Ascending aorta (tissue), 2 donors: ENCODE measurements at places on chromosomes 4 and X.

- peak overlapping the region; percentile 14 for H3K27ac ChIP-seq
- no peaks in the 10 kb centered on the region for H3K36me3 ChIP-seq
- DNase-seq = no peak
- H3K27me3 ChIP-seq = no peaks in the 10 kb centered on the region
- no peak overlapping the region for H3K4me3 ChIP-seq
Measured at GRCh38 chr4:185710487-185710995, 101.5 kb downstream of the SORBS2 start.

DNA sequence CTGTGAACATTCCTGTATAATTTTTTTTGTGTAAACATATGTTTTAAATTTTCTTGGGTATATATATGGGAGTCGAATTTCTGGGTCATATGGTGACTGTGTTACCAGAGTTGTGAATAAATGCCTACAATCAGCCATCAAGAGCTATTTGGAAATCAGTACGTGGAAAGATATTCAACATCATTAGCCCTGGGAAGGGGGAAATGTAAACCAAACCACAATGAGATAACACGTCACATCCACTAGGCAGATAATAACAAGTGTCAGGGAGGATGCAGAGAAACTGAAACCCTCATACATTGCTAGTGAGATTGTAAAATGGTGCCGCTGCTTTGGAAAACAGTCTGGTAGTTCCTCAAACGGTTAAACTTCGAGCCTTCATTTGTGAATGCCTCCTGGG lies 43.9 kb downstream of the LUZP4 start:
- no peak for DNase-seq
- no peaks in the 10 kb centered on the region for H3K27me3 ChIP-seq
- H3K4me1 ChIP-seq = no peaks in the 10 kb centered on the region
- no peaks in the 10 kb centered on the region for H3K36me3 ChIP-seq
- peak overlapping the region; percentile 61 for H3K27ac ChIP-seq

DNA sequence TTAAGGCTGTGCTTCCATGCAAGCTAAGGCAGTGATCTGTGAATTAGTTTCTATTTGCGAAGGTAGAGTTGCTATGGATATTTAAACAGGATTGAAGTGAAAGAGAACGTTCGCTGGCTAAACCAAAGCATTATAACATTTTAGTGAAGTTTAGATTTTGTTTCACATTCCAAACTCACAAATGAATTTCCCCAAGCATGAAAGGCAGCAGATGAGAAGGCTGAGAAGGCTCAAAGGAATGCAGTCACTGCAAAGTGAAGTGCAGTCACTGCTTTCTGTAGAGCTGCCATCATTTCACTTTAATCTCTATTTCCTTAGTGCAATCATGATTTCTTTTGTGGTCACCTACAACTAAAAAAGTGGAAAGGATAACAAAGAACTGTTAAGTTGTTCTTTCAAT lies 334.7 kb upstream of the NR3C2 start:
- no peak overlapping the region for H3K27ac ChIP-seq
- no peak overlapping the region for H3K4me3 ChIP-seq
- no peaks in the 10 kb centered on the region for H3K36me3 ChIP-seq
- DNase-seq = no peak

GRCh38 chr4:154958621-154959358 lies 177.7 kb downstream of the RBM46 start:
- H3K36me3 ChIP-seq = no peaks in the 10 kb centered on the region
- H3K4me3 ChIP-seq = no peak overlapping the region
- no peaks in the 10 kb centered on the region for H3K4me1 ChIP-seq

GRCh38 chr4:168527560-168527959 lies 30.7 kb downstream of the PALLD start:
- no peak overlapping the region for H3K4me3 ChIP-seq
- H3K27me3 ChIP-seq = no peaks in the 10 kb centered on the region
- H3K27ac ChIP-seq = no peak overlapping the region

DNA sequence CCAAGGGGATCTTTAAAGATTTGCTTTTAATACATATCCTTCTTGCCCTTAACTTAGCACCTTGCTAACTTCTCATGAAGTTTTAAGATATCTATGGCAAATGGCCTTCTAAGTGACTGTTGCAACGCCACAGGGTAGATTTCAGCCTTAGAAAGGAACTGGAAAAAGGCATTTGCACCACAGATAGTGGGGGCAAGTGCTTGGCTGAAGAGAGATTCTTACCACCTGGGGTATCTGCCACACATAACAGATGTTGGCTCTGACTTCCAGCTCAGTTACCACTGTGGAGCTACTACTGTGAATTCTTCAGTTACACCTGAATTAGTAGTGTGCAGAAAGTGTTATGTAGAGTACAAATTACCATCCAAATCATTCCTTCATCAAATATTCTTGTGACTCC lies 302.6 kb downstream of the PPP3CA start:
- no peak overlapping the region for H3K4me3 ChIP-seq
- H3K4me1 ChIP-seq = no peaks in the 10 kb centered on the region
- DNase-seq = no peak
- H3K27ac ChIP-seq = no peak overlapping the region
- H3K36me3 ChIP-seq = no peaks in the 10 kb centered on the region
- H3K27me3 ChIP-seq = no peaks in the 10 kb centered on the region

DNA sequence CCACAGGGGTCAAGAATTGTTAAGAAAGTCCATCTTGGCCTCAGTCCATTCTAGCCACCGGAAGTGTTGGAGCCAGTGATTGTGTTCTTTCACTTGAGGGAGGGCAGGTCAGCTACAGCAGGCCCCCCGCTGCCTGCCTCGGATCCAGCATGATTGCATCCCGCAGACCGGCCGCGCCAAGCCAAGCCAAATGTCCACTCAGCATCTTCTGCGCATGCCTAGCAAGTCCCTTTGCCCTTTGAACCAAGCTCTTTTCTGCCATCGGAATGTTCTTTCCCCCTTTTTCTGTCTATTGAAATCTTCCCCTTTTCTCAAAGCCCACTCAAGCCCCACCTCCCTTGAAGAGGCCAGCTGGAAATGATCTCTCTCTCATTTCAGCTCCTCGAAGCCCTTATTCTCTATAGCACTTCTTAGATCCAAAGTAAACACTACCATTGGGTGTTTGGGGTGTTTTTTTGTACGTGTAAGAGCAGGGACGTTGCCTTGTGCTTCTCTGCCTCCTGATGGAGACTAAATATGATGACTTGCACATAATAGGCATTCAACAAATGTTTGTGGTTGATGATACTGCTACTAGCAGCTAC lies 147.8 kb upstream of the BCOR start:
- no peaks in the 10 kb centered on the region for H3K4me1 ChIP-seq
- no peaks in the 10 kb centered on the region for H3K27me3 ChIP-seq
- H3K36me3 ChIP-seq = no peaks in the 10 kb centered on the region
- H3K4me3 ChIP-seq = peak overlapping the region; percentile 23
- DNase-seq = no peak

DNA sequence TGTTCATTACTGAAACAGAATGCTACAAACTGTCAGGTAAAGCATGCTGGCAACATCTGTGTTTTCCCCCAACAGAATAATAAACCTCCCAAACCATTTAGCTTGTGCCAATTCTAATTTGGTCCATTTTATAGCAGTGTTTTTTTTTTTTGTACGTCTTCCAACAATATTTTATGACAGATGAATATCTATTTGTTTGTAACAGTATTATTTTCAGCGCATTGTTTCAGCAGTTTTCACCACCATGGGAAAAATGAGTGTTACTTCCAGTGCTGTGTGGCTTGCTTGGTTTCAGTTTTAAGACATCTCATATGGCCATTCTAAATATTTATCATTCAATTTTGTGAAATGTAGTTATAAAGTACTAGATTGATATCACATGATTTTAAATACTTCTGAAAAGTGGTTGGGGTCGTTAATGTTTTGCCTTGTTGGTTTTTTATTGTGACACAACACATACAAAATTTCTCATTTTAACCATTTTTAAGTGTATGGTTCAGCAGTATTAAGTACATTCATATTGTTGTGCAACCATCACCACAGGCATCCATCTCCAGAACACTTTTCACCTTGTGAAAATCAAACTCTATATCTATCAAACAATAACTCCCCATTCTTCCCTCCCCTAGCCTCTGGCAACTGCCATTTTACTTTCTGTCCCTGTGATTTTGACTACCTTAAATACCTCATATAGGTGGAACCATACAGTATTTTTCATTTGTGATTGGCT lies 25.6 kb upstream of the TBC1D19 start:
- no peaks in the 10 kb centered on the region for H3K36me3 ChIP-seq
- no peaks in the 10 kb centered on the region for H3K27me3 ChIP-seq
- no peak overlapping the region for H3K27ac ChIP-seq
- DNase-seq = no peak
- no peaks in the 10 kb centered on the region for H3K4me1 ChIP-seq
- no peak overlapping the region for H3K4me3 ChIP-seq

DNA sequence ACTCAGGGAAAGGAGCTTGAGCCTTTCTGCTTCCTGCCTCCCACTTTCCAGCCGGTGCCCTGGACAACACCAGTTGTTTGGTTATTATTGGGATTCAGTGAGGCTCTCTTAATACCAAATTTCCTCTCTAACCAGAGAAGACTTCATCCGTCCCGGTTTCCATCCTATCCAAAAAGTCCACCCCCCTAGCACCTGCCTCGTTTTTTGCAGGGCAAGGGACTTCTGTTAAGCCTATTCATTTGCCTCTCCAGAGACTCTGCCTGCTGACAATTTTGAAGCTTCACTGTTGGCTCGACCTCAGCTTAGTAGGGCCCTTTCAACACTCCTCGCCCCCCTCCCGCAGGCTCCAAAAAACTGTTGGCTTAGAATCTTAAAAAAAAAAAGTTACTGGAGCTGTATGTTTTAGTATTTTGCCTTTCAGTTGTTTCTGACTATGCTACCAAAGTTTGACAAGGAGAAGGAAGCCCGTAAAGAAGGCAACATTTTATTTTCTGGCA lies 779 bp upstream of the PRSS12 start:
- H3K36me3 ChIP-seq = no peaks in the 10 kb centered on the region
- H3K27me3 ChIP-seq = peaks cover 12% of the 10 kb centered on the region
- H3K4me1 ChIP-seq = peaks cover 12% of the 10 kb centered on the region
- no peak for DNase-seq
- H3K27ac ChIP-seq = no peak overlapping the region
- H3K4me3 ChIP-seq = peak overlapping the region; percentile 69

DNA sequence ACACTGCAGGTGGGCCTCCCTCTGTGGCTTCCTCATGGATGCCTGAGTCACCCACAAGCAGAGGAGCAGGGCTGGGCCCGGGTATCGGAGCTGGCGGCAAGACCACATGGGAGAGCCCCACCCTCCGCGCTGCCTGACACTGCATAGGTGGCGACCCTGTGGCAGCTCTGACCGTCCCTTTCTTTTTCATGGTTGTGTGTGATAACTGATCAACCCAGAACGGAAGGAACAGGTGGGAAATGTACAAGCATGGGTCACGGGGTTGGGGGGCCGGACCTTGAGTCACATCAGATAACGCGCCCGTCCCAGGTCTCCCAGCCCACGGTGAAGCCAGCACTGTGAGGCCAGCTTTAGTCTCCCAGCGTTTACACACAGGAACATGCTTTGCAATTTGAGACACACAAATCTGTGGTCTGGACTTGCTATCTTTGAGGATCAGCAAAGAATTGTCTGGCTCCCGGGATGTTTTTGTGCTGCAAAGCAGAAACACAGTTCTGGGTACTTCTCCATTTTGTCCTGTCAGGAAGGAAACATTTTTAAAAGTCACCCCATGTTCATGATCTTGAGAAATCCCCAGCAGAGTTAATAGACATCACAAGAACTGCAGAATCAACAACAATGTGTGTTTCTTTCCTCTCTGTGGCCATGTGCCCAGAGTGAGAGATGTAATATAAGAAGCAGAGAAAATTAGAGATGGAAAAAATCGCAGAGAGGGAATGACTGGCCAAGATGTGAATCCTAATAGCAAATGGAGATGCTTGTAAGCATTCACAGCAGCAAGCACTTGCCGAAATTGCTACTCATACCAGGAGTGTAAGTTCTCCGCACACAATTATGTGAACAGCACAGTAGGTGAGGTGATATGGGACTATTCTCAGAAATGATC lies 70.1 kb upstream of the CBR4 start:
- no peaks in the 10 kb centered on the region for H3K36me3 ChIP-seq
- peak overlapping the region; percentile 62 for H3K27ac ChIP-seq
- DNase-seq = no peak
- H3K27me3 ChIP-seq = no peaks in the 10 kb centered on the region
- H3K4me1 ChIP-seq = peaks cover 5% of the 10 kb centered on the region

GRCh38 chr4:94276204-94276603 lies 66.4 kb downstream of the HPGDS start:
- no peaks in the 10 kb centered on the region for H3K4me1 ChIP-seq
- no peak overlapping the region for H3K4me3 ChIP-seq
- no peak overlapping the region for H3K27ac ChIP-seq
- no peaks in the 10 kb centered on the region for H3K27me3 ChIP-seq

GRCh38 chr4:106195435-106195950 lies 120.5 kb downstream of the TBCK start:
- H3K27ac ChIP-seq = no peak overlapping the region
- peaks cover 22% of the 10 kb centered on the region for H3K36me3 ChIP-seq
- no peak for DNase-seq
- H3K27me3 ChIP-seq = no peaks in the 10 kb centered on the region
- no peak overlapping the region for H3K4me3 ChIP-seq

DNA sequence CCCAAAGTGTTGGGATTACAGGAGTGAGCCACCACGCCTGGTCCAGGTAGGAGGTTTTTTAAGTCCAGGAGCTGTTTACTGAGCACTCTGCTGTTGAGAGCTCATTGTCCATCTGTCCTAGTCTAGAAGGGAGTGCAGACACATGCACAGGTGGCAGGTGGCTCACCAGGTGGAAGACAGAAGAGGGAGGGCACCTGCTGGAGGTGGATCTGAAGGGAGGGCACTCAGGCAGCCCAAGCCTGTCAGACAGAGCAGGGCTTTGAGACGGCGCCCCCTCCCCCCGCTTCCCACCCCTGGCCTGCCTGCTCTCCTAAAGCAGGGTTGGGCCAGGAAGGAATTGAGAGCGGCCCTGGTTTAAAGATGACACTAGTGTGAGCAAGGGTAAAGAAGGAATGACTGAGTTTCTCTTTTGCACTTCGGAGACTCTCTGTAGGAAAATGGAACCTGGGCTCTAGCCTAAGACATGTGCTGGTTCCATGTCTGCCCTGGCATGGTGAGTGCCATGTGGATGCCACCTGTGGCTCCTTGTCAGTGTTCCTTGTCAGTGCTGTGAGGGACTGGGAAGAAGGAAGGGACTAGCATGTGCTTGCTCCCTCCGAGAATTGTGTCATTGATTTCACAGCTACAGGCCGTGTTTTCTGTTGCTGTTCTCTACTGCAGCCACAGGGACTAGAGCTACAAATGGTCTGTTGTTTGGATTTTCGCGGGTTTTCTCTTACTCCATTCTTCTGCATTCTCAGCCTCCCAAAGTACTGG lies 108.6 kb downstream of the TNIP2 start:
- no peaks in the 10 kb centered on the region for H3K27me3 ChIP-seq
- H3K36me3 ChIP-seq = peaks cover 62% of the 10 kb centered on the region
- no peaks in the 10 kb centered on the region for H3K4me1 ChIP-seq

DNA sequence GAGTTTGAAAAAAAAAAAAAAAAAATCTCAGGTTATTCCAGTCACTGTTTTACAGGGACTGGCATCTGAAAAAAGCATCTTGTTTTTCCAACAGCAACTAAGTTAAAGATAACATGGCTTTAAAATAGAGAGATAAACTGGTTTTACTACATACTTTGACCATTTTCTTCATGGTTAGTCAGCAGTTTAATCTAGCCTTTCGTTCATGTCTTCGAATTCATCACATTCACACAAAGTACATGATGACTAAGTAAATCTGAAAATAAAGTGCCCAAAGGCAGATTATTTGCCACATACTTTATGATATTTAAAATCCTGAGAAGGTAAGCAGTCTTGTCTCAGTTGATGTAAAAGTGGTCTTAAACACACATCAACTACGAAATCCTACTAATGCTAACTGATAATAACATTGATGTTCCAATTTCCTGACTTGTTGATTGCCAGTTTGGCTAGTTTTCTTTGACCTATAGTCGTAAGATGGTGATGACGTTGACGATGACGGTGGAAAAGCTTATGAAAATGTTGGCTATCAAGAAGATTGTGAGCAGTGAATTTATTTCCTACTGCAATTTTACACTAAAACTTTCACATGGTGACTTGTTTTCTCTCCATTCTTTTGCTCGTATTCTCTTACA lies 540.5 kb upstream of the BOD1L1 start:
- H3K27ac ChIP-seq = no peak overlapping the region
- H3K27me3 ChIP-seq = no peaks in the 10 kb centered on the region
- no peak overlapping the region for H3K4me3 ChIP-seq
